ENCODE measurements at places on chromosomes 6 and 20.

GRCh38 chr6:158666628-158667359 lies 16.9 kb downstream of the SYTL3 start:
- no peak for DNase-seq

DNA sequence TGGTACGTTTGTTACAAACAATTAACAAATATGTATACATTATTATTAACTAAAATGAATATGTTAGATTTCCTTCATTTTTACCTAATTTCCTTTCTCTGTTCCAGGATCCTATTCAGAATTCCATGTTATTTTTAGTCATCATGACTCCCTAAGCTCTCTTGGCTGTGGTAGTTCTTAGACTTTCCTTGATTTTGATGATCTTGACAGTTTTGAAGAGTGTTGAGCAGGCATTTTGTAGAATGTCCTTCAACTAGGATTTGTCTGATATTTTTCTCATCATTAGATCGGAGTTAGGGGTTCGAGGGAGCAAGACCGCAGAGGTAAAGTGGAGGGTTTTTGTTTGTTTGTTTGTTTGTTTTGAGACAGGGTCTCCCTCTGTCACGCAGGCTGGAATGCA lies 44.3 kb upstream of the ZNF184 start:
- DNase-seq = no peak

- no peak for DNase-seq
These were observed 13.6 kb downstream of the PRRC2A start for GRCh38 chr6:31634131-31634530.

DNA sequence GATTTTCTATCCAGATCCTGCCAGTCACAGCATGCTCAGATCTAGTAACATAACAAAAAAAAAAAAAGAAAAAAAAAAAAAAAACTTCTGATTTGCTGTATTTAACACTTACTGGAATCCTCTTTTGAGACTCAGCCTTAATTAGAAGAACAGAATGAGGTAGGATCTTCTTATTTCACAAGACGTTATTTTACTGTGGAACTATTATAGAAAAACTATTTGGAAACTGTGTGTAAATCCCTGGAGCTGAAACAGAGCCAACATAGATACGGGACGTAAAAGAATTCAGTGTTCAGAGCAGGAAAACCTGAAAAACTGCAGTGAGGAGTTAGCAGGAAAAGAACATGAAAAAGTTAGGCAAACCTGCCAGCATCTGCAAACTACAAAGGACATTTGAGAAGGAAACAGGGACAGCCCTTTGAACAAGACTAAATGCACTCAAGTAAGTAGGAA lies 3.4 kb upstream of the ZNF217 start:
- no peak for DNase-seq

DNA sequence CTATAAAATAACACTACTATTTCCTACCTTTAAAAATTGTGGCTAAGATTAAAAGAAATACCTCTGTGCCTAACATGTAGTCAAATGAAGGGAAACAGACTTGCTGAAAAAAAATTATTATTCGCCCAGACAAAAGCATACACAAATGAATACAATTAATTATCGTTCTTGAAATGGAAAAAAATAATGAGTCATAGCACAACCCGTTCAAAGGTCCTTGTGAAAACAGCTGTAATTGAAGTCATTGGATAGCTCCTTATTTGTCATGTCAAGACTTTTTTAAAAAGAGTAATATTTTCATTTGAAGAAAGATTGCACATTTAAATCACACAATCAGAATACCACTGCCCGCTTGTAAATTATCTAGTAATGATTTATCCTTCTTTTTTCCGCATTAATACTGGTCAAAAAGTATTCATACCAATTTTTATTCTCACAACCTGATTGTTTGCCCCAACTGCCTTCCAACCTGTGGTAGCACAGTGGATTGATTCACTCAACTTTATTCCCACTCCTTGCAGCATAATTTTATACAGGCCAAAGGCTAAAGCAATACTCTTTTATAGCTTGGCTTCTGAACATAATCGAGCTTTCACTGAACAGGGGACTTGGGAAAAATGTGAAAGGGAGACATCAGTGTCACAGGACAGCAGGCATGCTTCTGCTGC lies 655.2 kb upstream of the MAP3K7 start:
- DNase-seq = no peak

- DNase-seq = no peak
These were observed 65.6 kb downstream of the SCAND1 start for GRCh38 chr20:35888657-35889056.

DNA sequence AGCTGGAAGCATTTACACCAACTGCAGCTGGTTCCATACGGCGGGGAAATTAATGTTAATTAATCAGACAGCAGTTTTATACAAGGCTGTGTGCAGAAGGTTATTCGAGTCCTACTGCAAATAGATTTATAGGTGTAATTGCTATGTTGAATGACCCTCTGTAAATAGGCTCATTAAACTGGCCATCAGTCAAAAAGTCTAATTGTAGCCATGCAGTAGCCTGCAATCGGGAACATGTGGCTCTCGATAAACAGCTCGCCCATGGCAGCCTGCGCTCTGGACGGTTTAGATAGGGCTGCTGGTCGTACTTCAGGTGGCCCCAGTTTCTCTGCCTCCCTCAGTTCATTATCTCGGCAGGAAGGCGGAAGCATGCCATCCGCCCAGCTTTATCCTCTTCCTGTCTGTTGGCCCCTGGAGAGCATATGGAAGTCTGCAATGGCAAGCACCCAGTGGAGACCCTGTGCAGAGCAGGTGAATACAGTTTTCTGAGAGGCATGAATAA lies 143.2 kb downstream of the MBOAT1 start:
- no peak for DNase-seq

GRCh38 chr6:75368151-75368779 lies 83.7 kb upstream of the TMEM30A start:
- no peak for DNase-seq

- no peak for DNase-seq
These were observed 27.4 kb downstream of the KCNG1 start for GRCh38 chr20:50995506-50995905.

DNA sequence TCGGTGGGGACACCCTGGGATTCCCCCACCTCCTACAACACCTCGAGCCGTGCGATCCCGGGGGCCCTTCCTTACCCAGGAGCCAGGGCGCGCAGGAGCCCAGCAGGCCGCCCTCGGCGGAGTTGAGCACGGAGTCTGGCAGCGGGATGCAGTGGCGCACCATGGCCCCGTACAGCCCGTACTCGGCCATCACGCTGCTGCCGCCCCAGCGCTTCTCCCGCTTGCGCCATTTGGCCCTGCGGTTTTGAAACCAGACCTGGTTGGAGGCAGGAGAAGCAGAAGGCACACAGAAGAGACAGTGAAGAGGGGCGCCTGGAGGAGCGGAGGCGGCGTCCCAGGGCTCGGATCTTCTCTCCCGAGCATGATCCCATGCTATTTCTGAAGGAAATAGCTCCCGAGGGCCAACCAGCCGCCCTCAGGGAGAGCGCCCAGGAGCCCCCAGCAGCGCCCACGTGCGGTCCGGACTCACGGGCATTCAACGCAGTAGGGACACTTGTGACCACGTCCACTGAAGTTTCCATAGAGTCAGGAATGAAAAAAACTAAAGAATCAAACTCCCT lies 4.3 kb downstream of the VSX1 start:
- DNase-seq = no peak

- peak; percentile 39 for DNase-seq
These were observed 97.5 kb downstream of the PSMG4 start for GRCh38 chr6:3356056-3356823.

- no peak for DNase-seq
These were observed 16.2 kb downstream of the AAR2 start for GRCh38 chr20:36252511-36252910.

DNA sequence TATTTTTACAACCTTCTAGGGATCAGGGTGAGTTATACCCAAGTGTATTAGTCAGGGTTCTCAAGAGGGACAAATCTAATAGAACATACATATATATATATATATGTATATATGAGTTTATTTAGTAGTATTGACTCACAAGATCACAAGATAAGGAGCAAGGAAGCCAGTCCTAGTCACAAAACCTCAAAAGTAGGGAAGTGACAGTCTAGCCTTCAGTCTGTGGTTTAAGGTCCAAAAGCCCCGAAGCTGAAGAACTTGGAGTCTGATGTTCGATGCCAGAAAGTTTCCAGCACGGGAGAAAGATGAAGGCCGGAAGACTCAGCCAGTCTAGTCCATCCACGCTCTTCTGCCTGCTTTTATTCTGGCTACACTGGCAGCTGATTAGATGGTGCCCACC lies 632.7 kb upstream of the AGPAT4 start:
- DNase-seq = no peak
